ENCODE measurements at places on chromosomes 1 and 21.

GRCh38 chr1:198118134-198118533 is 38.7 kb upstream of the NEK7 start:
- no peak for DNase-seq

GRCh38 chr1:164092603-164093353 is 466.2 kb upstream of the PBX1 start:
- DNase-seq, result no peak

DNA sequence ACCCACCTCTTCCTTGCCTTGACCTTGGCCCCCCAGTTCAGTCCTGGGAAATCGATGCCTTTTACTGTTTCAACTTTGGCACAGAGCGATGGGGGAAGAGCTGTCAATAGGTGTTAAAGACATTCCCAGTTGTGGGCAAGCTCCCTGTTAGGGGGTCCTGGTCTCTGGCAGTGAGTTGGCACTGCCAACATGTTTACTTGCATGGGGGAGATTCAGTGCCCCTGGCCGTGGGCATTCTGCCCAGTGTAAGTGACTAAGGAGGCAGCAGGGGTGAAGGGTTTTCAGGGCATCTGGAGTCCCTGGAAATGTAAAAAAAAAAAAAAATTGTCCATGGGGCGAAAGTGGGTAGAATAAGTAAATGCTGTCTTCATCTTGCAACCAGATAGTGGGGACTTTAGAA is 407.0 kb downstream of the PTPRU start:
- DNase-seq, result no peak

- DNase-seq, result no peak
These were observed 93.3 kb downstream of the PDE9A start for GRCh38 chr21:42746593-42747275.

- no peak for DNase-seq
These were observed 36.0 kb upstream of the SLC19A1 start for GRCh38 chr21:45578176-45578801.

DNA sequence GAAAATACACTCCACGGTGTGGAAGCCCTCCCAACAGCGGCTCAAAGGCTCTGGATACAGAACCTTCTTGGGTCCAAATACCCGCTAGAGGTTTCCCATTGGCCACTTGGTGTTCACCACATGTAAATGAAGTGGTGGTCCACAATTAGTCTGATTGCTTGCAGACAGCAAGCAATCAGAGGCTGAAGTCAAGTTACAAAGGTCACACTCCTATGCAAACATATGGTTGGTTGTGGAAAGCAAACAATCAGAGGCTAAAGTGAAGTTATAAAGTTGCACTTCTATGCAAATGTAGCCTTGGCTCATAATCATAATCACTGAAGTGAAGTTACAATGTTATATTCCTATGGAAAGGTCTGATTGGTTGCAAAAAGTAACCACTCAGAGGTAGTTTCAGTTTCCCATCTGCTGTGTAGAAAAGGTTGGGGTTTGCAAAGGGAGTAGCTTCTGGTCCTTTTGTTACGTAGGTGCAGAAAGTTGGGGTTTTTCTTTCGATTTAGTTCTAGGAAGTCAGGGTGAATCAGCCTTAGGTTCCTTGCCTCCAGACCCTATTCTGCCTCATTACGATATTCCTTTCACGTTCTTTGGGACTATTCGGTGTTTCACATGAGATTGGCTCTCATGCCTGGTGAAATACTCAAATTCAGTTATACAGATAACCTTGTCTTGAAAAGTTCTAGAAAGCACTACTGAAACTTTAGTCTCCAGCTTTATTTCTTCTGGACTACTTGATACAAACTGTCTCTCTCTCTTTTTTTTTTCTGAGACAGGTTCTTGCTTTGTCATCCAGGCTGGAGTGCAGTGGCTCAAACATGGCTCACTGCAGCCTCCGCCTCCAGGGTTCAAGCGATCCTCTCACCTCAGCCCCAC is 36.7 kb upstream of the MTF2 start:
- peak; percentile 45 for DNase-seq

GRCh38 chr1:5973771-5974170 is 18.5 kb downstream of the NPHP4 start:
- DNase-seq, result no peak

GRCh38 chr1:107474877-107475612 is 334.2 kb downstream of the NTNG1 start:
- DNase-seq, result peak; percentile 36

- no peak for DNase-seq
These were observed 33.4 kb downstream of the GLIS1 start for GRCh38 chr1:53705446-53706096.
